Right ventricle myocardium inferior (tissue), 1 donor: ENCODE measurements at places on chromosomes 1 and 21.

DNA sequence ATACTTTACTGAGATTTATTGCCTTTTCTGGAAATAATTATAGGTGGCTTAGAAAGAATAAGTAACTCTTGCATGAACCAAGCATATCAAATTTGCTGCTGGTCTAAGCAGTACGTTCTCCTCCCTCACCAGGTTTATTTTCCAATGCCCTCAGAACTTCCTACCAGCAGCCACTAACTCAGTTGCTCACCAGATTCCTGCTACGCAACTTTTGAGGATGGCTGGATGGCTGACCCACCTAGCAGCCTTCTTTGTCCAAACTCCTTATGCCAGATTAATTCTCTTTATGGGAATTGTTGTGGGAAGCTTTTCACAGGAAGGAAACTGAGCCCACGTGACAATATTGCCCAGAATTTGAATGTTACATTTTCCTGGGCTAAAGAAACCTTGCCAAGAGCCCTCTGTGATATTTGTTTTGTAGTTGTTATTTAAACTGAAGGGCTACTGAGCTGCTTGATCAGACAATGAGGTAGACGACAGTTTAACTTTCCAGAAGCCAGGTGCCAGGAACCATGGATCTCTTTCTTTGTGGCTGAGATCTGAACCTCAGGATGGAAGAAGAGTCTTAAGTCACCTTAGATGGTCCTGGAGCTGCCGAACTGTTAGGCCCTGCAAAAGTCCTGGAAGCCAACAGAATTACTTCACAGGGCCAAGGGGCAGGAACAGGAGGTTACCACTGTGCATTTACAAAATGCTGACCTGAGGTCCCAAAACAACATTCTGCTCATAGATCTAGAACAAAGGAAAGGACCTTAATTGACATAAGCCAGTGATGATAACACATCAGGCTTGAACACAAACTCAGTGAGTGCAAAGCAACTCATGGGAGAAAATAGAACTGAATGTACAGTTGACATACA, 85.5 kb upstream of the ATP1A1 start:
- no peak for DNase-seq

DNA sequence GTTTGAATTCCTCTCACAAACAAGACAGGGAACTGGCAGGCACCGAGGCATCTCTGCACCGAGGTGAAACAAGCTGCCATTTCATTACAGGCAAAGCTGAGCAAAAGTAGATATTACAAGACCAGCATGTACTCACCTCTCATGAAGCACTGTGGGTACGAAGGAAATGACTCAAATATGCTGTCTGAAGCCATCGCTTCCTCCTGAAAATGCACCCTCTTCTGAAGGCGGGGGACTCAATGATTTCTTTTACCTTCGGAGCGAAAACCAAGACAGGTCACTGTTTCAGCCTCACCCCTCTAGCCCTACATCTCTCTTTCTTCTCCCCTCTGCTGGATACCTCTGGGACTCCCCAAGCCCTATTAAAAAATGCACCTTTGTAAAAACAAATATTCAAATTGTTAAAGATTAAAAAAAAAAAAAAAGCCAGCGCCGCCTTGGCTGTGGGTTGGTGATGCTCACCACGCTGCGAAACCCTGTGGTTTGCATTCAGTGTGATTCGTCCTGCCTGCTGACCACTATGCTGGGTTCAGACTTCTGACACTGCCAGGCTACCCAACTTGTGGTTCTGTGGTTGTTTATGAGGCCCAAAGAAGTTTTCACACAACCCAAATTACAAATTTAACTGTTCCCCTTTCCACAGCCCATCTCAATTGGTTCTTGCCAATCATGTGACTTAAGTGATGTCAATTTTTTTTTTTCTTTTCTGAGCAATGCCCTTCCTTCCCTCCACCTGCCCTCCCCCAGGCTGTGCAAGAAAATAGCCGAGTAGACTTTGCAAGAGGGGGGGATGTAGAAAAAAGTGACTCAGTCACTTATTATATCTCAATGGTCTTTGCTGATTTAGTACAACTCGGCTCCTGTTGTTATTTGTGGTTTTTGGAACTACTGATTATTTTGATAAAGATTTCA, at the start of gene RUNX1:
Gene RUNX1 (minus strand): TSS at position 597 of the 912 bp plus-strand sequence.
- no peak for DNase-seq

DNA sequence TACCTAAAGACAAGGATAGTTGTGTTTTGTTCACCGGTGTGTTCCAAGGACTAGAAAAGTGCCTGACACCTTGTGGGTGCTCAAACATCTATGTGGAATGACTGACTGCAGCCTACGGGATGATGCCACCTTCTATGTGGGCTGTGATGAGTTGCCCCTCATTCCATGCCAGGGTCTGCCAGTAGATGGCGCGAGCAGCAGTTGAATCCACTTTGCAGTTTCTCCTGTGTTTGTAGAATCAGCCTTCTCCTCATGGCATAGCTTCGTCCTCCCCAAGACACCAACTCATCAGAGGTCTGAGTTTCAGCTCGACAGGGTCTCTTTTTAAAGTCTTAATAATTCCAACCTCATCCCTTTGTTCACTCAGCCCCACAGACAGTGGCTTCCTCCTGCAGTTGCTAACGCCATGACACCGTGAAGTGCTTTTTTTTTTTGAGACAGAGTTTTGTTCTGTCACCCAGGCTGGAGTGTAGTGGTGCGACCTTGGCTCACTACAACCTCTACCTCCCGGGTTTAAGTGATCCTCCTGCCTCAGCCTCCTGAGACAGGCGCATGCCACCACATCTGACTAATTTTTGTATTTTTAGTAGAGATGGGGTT, 133.7 kb downstream of the CAPN8 start:
- no peak for DNase-seq

- no peak for DNase-seq
These were observed 65.6 kb downstream of the PCBP3 start for GRCh38 chr21:45709173-45709572.

DNA sequence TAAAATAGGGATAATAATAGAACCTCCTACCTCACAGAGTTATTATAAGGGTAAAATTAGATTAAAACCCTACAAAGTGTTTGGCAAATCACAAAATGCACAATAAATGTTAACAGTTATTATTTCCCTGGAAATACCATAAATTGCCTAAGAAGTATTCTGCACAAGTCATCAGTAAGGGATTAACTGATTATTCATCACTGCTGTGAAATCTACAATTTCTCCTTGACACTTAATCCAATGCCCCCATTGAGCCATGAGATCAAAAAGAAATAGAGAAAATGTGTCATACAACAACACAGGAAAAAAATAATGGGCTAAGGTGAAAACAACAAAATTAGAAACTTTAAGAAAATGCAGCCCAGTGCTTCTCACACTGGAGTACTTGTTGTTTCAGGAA, 6.7 kb upstream of the SEC16B start:
- no peak for DNase-seq

GRCh38 chr1:16134066-16134801, 21.6 kb downstream of the EPHA2 start:
- DNase-seq, result no peak

GRCh38 chr1:110967256-110967655, 3.5 kb upstream of the LRIF1 start:
- no peak for DNase-seq
